ENCODE measurements at places on chromosomes 2 and 18.

- DNase-seq: peak; percentile 47
Observed at GRCh38 chr2:120221616-120222015, 1.6 kb downstream of the TMEM185B start.

DNA sequence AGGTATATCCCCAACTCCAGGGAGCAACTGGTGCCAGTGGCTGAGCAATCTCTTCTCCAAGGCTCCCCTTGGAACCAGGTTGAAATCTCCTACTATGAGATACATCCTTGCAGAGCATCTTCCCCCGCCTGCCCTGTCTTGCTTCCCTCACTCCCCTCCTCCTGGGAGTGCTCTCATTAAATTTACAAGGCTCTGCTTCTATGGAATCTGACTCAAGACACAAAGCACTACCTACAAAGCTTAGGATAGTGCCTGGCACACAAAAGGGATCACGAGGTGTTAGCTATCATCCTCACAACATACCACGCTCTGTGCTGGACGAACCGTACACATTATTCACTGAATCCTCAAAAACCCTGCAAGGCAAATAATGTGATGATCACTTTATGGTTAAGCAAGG, 121.6 kb downstream of the GALNT14 start:
- no peak for DNase-seq

DNA sequence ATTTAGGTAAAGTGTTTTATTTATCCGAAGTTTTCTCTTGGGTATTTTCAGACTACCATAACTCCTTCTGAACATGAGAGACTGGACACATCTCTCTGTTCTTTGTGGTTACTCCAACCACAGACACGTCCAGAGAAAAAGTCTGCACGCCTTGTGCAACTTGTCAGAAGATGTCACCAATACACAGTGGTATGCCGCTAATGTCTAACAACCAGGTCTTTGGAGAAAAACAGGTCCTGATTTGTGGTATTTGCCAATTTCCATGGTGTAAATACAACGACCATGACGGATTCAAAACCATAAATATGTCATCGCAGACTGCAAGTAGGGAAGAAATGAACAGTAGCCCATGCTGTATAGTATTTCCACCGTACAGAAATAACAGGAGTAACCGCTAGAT, 620.6 kb upstream of the ID2 start:
- DNase-seq: no peak

GRCh38 chr2:19902216-19902740, 495 bp upstream of the TTC32 start:
- no peak for DNase-seq

DNA sequence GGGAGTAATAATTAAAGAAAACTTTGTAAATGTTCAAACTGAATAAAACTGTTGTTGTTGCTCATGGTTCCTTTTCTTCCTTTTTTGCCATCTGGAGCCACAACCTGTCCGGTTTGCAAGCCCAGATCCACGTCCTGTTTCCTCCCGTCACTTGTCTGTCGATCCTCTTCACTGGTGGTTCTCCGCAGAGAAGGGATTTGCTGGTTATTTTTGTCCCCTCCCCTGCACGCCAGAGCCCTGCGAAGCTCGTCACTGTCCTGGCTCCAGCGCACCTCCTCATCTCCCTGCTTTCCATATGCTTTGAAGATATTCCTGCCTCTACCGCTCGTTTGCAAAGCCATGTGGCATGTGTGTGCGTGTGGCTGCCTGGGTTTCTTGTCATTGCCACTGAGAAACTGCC, 461.4 kb downstream of the RNF144A start:
- no peak for DNase-seq

DNA sequence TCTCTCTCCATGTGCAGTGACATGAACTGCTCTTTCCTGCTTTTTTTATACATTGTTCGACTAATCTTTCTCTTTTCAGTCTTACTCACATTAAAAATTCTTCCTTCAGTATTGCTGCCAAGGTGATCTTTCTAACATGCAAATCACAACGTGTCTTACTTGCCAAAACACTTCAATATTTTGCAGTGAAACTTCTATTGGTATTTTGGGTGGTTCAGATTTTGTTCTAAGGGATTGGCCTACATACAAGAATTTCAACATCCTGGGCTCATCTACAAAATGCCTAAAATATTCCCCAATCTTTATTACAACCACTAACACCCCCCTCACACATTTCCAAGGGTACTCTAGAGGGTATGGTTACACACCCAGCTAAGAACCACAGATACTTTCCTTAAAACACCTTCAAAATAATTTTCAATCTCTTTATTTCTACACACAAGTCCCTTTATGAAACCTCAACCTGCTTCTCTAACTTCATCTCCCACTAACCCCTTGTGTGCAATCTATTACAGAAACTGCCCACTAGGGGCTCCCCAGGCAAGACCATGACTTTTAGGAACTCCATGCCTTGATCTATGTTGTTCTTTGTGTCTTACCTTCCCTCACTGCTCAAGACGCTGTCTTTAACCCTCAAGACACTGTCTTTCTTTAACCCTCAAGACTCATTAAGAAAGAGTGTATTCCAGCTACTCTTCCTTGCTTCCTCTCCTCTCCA, 50.9 kb downstream of the COL3A1 start:
- no peak for DNase-seq

- no peak for DNase-seq
Observed at GRCh38 chr2:16293398-16293797, 353.0 kb downstream of the MYCN start.

GRCh38 chr18:42176599-42176998, 221.6 kb downstream of the PIK3C3 start:
- DNase-seq: no peak

- no peak for DNase-seq
Observed at GRCh38 chr2:25000503-25001324, 29.0 kb upstream of the DNAJC27 start.

DNA sequence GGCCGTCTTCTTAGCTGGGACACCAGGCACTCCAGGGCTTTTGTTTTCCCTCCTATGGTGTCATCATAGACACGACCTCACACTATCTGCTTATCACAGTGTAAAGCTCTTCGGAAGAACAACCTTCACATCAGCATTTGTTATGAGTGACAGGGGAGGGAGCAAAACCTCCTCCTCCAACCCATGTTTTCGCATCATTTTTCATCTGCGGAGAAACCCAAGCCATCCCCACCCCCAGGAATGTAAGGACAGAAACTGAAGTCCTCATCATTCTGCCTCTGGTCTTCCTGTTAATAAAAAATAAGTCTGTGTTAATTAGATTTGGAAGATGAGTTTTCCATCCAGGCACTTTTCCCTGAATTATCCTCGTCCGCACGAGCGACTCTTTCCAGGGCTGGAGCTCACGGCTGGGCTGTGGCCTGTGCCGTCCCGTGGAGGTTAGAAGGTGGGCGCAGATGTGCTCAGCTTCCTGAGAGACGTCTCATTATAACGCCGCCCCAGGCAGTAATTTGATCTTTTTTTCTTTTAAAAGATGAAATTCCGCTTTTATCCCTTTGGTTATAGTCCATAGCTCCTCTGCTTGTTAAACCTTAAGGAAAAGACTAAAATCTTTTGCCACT, 101.6 kb upstream of the TMEM18 start:
- no peak for DNase-seq

DNA sequence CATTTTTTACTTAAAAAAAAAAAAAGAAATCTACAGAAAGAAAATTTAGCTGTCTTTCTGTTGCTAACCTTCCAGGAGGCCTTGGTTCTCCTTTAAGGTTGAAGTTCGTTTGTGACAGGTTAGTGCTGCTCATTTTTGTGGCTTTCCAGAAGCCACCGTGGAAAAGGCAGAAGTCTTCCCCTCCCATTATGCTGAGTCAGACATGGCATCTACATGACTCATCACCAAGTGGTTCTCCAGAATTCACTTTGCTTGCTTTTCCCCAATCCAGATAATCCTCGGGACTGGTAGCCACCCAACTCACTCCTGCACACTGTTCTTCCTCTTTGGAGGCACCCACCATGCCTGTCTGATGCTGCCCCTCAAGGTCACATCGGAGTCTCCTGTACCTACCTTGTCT, 228.7 kb downstream of the PIK3C3 start:
- no peak for DNase-seq

GRCh38 chr2:224944707-224945547, 97.3 kb downstream of the DOCK10 start:
- DNase-seq: no peak

DNA sequence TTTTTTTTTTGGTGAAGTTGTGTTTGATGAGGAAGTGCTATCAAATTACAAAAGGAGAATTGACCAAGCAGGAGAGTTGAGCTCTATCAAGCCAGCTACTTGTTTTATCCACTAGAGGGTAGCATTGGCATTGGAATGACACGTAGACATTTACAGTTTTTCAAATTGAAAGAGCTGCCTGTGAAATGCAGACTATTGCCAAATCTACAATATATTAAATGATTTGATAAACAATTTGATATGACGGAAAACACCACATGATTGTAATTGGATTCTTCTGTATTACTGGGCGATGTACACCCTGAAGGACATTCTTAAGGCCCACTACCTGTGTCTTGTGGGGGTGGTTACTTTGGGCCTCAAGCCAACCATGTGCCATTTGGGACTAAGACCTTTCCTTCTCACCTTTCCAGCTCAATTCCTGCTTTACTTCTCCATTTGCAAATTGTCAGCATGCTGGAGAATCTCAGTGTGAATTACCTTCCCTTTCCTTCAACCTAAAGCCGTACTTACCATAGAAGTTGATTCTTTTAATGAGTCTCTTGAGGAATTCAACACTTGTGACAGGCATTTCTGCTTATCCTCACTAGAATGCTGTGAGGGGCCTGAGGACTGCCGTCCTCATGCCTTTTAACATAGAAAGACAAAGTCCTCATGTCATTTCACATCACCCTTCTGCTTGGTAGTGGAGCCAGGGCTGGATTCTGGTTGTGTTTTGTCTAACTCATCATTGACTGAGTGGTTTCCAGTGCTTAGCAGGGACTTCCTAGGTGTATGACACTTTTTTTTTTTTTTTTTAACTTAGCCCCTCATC, 134.8 kb upstream of the THUMPD2 start:
- DNase-seq: no peak

DNA sequence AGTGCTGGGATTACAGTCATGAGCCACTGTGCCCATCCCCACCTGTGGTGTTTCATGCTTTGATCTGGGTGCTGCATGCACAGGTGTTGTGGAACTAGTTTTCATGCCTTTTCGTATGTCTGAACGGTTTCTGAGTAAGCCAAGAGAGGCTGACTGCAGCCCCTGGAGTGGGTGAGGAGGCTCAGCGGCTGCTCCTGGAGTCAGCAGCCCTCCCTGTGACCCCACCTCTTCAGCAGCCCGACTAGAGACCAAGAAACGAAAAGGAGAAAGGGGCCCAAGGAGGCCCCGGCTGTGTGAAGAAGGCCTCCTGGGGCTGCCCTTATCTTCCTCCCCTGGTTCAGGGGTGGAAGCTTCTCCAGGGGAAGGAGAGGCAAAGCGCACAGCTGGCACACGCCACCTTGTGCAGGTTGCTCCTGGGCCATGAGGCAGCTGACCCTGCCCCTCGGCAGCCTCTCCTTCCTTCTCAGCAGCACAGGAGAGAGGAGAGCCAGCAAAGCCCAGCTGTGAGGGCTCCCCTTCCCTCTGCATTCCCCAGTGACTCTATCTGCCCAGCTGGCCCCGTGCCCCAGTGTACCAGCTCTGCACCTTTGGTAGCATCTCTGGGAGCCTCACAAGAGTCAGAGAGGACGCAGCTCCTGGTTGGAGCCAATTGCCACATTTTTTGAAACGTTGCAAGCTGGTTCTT, 182.5 kb upstream of the HS6ST1 start:
- DNase-seq: peak; percentile 32

GRCh38 chr2:225737556-225737955, 338.0 kb downstream of the NYAP2 start:
- DNase-seq: no peak

DNA sequence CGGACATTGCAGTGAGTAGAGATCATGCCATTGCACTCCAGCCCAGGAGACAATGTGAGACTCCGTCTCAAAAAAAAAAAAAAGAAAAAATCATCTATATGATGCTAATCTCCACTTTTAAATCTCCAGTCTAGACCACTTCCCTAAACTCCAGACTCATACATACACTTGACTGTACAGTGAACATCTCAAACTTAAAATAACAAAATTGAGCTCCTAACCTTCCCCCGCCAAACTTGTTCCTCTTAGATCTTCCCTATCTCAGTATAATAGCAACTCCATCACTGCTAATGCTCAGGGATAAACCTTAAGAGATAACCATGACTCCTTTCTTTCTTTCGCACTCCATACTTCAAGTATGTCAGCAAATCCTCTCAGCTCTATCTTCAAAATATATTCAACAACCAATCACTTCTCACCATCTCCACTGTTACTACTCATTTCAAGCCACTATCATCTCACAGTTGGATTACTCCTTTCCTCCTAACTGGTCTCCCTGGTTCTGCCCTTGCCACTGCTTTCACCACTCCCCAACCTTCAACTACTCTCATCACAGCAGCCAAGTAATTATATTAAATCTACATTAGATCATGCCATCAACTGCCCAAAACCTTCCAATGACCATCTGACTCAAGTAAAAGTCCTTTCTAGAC, 12.0 kb downstream of the MEMO1 start:
- DNase-seq: no peak

DNA sequence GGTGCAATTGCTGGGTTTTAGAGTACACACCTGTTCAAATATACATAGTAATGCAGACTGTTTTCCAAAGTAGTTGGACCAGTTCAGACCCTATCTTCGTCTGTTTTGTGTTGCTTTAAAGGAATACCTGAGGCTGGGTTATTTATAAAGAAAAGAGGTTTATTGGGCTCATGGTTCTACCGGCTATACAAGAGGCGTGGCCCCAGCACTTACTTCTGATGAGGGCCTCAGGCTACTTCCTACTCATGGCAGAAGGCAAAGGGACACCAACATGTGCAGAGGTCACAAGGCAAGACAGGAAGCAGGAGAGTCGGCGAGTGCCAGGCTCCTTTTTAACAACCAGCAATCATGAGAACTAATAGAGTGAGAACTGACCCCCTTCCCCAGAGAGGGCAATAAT, 21.9 kb upstream of the EMILIN2 start:
- no peak for DNase-seq

DNA sequence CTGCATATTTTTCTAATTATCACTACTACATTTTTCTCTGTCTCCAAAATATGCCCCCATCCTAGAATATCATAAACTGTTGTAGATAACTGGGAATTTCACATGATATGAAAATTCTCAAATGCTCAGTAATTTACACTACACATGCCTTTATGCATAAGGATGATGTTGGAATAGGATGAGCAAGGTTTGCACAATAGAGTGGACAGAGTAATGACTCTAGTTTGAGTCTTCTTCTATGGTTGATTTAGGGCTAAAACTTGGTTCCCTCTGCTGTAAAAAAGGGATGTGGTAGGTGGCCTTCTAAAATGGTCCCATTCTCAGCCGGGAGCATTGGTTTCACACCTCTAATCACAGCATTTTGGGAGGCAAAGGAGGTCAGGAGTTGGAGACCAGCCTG, 129.9 kb downstream of the BCL11A start:
- no peak for DNase-seq

- DNase-seq: no peak
Observed at GRCh38 chr2:236012155-236012554, 156.0 kb downstream of the GBX2 start.

GRCh38 chr18:23643815-23644490, 18.8 kb downstream of the ANKRD29 start:
- DNase-seq: no peak

DNA sequence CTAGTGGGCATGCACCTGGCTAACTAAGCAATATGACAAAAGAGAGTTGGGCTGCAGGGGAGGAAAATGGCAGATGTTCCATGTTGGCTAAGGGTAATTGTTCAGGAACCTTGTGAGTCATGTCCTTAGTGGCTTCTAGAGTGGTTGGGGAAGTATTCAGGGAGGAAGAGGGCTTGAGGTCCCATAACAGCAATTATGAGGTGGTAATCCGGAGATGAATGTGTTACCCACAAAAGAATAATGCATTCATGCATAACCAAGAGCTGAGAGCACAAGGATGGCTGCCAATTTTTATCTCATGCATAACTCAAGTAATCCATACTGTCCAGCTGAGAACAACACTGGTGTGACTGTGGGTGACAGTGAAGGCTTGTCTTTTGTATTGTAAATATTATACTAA, 42.9 kb downstream of the TMEFF2 start:
- DNase-seq: no peak

Measured in activated CD8-positive, alpha-beta memory T cell treated with anti-CD3 and anti-CD28 coated beads, Interleukin-2, amount 50 U/mL, for 48 hours (primary cell).